ENCODE measurements at places on chromosomes 16 and 17.

GRCh38 chr16:67431775-67432505, 1.0 kb downstream of the HSD11B2 start:
- no peak for DNase-seq

- DNase-seq, result no peak
Measured at GRCh38 chr16:5252791-5253190, 155.2 kb upstream of the EEF2KMT start.

GRCh38 chr17:83180996-83181481, 101.6 kb downstream of the METRNL start:
- no peak for DNase-seq

GRCh38 chr17:65078441-65079160, 22.1 kb upstream of the GNA13 start:
- no peak for DNase-seq

GRCh38 chr17:66549311-66549704, 246.9 kb downstream of the PRKCA start:
- no peak for DNase-seq

DNA sequence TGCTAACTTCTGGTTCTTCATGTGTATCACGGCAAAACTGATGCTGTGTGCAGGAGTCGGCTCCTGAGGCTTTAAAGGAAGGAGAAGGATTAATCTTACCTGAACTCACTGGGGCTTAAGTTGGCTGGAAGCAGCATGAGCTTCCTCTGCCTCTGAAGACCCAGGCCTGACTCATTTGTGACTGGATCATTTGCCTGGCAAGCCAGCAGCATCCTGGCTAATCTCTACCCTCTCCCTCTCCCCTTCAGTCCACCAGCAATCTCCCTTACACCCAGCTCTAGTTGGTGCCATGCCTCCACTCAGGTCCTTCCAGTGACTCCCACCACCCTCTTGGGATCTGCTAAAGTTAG, 150.3 kb downstream of the IRX3 start:
- DNase-seq, result no peak

DNA sequence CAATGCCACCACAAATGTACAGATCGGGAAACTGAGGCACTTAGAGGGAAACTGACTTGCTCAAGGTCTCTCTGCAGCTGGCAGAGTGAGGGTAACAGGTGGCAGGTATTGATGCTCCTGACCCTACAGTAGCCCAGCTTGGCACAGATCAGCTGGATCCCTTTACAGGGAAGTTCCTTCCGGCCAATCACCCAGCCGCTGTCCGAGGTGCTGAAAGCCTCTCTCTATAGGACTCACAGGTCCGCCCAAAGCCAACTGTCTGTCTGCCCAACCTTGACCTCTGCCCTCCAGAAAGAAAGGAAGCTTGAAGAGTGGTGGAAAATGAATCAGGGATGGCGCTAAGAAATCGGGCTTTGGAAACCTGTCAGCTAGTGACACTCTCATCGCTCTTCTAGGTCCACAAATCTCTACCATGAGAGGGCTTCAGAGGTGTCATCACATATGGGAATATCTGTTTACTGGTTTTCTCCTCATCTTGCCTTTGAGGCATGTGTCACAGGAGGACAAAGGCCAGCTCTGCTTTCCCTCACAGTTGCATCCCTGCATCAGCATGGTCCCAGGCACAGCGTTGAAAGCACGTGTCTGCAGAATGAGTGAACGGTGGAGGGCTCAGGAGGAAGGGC, 246.2 kb downstream of the KATNIP start:
- no peak for DNase-seq

GRCh38 chr17:45824901-45825492, 19.7 kb upstream of the SPPL2C start:
- no peak for DNase-seq

Measured in GM10248 (cell line).